Transverse colon (tissue), 4 donors: ENCODE measurements at places on chromosomes 16 and 17. TPM values are rescaled to one million over a fixed set of nuclear protein-coding genes. Genes with fewer than 3 reads are reported as not detected.

Gene LGALS9B
- total RNA-seq, result 30.8 TPM

Gene CAMTA2
- 35.9 TPM for total RNA-seq

Gene NAGS
- 29.9 TPM for total RNA-seq

Gene KCNG4
- not detected for total RNA-seq

Gene MEOX1
- total RNA-seq, result 0.96 TPM

Gene CHST6
- total RNA-seq, result 3.7 TPM

Gene SOCS1
- 2.2 TPM for total RNA-seq

DNA sequence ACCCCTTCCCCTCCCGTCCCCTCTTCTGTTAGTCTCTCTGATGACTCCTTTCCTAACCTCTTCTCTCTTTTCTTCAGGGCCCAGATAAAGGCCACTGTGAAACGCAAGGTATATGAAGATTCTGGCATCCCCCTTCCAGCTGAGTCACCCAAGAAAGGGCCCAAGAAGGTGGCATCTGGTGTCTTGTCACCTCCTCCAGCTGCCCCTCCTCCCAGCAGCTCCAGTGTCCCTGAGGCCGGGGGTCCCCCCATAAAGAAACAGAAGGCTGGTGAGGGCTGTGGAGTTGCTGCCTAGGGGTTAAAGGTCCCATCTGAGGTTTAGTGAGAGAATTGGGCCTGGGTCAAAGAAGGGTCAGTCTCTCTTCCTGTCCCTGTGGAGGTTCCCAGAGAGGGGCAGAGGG lies 4.0 kb downstream of the RNASEK start:
- DNase-seq, result no peak

GRCh38 chr16:86306811-86307513 lies 203.4 kb upstream of the FOXF1 start:
- no peak for DNase-seq

GRCh38 chr16:86665319-86665675 lies 86.9 kb downstream of the FOXL1 start:
- no peak for DNase-seq

DNA sequence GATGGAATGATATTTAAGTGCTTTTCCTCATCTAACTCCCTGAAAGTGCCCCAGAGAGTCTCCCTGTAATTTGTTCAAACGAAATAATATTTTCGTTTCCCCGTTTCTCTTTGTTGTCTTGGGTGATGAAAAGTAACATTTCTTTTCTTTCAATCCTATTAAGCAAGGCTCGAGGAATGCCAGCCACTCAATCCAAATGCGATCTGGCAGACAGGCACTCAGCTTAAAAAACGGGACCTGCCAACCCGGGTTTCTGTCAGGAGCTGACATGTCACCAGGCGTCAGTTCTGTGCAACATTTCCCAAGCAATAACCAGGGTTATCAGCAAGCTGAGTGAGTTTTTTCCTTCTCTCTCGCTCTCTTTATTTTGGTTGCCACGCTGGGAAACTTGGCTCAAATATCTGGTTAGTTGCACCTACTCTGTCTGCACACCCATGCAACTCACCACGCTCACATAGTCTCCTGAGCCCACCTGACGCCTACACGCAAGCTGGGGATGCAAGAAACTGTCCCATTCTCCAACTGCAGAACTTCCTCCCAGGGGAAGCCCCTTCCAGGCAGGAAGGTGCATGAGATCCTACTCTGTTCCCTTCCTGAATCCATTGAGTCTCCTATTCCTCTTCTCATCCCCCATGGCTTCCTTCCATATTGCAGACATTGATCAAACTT lies 208.2 kb downstream of the C16orf78 start:
- DNase-seq, result no peak

DNA sequence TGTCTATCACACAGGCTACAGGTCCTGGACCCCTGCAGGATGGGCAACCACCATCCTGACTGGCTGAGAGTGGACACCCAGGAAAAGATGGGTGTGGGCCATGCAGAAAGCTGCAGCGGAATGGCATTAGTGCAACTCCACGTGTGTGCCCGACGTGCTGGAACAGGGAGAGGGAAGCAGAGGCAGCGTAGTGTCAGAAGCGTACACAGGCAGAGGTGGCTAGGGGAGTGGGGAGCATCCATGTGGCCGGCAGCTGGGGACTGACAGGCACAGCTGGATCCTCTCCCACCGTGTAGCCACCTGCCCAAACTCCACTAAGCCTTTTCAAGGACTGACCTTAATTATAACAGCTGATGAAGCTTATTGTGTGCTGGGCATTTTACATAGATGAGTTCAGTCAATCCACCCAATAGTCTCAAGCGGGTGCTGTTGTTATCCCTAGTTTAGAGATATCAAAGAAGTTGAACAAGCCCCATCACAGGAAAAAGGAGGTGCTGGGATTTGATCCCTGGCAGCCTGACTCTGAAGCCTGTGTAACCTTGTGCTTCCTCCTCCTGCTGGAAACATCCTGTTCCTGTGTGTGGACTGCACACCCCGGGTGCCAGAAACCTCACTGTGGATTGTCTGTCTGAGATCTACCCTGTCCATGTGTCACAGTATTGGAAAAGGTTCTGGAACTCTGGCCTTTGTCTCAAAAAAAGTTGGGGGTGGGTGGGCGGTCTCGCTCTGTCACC lies 114.0 kb downstream of the PRKCA start:
- DNase-seq, result no peak

DNA sequence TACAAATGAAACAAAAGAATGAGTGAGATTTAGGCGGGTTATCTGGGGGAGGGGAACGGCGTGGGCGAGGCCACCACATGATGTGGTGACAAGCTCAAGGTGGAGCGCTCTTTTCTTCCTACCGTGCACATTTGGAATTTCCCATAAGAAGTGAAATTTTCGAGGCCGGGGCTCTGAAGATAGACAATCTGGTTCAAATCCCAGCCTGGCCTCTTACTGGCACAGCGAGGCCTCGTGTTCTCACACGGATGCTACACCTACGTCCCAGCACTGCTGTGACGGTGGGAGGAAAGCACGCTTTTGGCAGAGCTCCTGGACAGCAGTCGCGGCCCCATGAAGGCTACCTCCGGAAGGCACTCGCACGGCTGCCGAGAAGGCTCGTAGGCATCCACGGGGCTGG lies 25.2 kb downstream of the ZDHHC7 start:
- no peak for DNase-seq

DNA sequence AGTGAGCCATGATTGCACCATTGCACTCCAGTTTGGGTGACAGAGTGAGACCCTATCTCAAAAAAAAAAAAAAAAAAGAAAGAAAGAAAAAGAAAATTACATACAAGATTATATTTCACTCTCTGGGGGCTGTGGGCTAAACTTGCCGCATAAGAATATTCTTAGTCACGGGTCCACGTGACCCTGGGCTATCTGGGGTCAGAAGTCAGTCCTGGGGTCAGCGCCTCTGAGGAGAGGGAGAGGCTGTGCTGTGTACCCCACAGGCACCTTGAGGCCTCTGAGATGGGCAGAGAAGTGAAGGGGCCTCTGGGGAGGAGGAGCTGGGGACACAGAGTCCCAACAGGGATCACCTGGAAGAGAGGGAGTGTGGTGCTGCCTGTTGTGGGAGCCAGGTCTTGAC lies 5.8 kb upstream of the CD79B start:
- no peak for DNase-seq

GRCh38 chr16:2806286-2806685 lies 8.0 kb downstream of the PRSS41 start:
- DNase-seq, result no peak

DNA sequence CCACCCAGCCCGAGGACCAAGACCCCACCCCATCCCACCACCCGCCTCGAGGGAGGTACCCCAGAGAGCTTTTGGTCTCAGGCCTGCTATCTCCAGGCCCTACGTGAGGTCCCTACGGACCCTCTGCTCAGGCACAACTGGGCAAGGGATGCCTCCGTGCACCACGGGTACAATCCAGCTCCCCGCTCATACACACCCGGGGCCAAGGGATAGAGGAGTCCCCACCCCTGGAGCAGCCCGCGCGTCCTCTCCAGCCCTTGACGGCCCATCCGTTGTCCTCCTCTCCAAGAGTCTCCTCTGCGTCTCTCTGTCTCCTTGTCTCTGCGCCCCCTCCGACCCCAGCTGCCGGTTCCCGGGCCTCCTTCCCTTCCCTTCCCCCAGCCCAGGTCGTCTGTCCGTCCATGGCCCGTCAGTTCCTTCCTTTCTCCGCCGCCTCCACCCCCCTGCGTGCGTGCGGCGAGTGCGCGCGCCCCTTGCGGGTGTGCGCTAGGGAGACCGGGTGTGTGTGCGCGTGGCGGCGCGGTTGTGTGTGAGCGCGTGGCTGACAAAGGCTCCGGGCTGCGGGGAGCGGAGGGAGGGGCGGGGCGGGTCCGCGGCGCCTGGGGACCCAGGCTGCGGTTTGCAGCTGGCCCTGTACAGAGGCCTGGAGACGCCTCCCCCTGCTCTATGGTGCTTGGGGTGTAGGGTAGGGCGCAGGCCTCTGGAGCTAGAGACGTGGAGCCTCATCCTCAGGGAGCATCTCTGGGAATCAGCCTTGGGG lies 930 bp downstream of the SPNS2 start:
- DNase-seq, result no peak

GRCh38 chr17:27980043-27980442 lies 62.4 kb upstream of the NLK start:
- no peak for DNase-seq

- no peak for DNase-seq
Observed at GRCh38 chr16:69191136-69191535, 4.2 kb downstream of the SNTB2 start.

DNA sequence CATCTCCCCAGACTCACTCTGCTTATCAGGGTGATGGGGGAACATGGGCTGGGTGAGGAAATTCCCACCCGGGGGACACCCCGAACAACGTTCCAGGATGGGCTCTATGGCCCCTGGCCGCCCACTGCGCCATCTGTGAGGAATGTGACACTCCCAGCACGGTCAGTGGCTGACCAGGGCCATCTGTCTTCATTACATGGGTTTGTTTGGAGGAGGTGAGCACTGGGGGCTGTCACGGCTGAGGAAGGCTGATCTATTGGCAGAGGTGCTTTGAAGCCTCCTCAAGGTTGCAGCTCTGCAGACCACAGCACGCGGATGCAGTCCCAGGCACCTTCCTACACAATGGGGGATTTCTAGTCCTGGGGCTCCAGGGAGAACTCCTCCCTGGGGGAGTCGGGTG lies 214.1 kb upstream of the FOXF1 start:
- DNase-seq, result no peak

DNA sequence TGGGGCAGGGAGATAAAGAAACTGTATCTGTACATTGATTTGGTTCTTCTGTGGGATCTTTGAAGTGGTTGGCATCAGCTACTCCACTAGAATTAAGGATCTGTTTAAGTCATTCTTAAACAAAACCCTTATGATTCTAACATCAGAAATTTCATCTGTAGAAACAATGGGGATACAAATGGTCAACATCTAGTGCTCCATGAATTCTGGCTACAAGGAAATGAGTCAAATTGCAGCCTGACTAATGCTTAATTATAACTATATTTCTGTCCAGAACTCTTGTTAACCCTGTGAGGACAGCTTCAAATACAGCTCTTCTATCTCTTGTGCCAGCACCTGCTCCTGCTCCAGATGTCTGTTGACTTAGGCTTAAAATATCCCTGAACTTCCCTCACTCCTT lies 13.9 kb upstream of the GINS3 start:
- DNase-seq, result no peak

DNA sequence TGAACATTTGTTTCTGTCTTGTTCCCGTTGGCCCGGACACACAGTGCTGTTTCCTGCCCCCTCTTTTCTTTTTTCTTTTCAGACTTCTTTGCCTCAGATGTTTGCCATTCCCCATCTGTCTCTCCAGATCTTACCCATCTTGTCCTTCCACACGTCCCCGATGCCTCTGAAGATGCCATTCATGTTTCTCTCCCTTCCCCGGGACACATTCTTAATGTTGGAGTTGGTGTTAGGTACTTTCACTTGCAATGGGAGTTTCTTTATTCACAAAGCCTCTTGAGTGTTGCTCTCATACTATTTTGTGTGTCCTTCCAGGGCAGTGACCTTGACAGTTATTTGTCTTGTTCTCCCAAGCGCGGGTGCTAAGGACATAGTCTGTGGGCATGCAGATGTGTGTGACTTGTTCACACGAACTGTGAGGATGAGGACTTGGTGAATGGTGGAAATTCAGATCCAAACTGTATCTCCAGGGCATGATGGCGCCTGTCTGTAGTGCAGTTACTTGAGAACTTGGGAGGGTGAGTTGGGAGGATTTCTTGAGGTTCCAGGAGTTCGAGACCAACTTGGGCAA lies 8.3 kb downstream of the SEC14L1 start:
- DNase-seq, result no peak

DNA sequence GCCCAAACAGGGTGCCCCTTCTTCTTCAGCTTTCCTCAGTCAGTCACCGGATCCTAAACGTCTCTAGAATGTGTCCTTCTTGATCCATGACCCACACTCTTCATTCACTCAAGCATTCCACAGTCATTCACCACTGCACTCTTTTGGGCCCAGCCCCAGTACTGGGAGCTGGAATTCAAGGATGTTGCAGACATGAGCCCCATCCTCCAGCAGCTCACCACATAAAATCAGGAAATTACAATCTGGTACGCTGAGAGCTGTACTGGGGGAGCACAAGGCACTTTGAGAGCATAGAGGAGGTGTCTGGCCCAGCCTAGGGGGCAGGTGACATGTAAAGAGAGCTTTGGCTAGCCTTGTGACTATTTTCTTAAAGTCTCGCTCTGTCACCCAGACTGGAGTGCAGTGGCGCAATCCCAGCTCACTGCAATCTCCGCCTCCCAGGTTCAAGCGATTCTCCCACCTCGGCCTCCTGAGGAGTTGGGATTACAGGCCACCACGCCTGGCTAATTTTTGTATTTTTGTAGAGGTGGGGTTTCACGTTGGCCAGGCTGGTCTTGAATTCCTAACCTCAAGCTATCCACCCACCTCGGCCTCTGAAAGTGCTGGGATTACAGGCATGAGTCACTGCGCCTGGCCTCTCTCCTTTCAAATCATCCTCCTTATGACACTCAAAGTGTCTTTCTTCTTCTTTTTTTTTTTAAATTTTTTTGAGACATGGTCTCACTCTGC lies 18.7 kb downstream of the CES4A start:
- no peak for DNase-seq

DNA sequence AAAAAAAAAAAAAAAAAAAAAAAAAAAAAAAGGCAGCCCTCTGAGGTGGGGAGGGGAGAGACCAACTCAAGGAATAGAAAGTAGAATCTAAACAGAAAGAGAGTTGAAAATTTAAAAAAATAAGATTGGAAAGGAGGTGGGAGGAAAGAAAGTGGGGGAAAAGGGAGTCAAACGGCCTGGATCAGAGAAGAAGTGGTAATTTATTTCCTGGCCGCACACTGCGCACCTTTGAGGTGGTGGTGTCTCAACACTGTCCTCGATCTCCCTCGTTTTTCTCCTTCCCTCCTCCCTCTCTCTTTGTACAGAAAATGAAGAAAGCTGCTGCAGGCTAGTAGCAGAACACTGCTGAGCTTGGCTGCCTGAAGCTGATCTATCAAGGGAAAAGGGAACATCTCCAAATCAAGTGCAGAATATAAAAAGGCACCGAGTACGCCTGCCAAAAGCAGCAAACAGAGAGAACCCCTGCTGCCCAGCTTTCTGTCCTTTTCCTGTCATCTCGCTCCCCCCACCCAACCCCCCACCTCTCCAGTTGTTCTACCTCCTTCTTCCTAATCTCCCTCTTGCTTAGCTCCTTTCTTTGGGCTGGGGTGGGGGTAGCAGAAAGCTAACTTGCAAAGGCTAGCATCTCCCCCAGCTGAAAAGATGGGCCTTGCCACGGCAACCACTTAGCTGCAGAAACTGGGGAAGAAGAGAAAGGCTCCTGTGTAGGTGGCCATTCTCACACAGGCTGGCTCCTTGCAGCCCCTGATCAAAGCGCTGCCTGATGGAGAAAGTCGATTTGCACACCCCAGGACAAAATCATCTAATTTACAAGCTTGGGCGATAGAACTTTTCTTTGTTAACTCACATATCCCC lies 22.5 kb downstream of the AXIN2 start:
- DNase-seq, result no peak
